Vagina (tissue), 2 donors: ENCODE measurements at places on chromosomes 13 and 19.

- H3K27ac ChIP-seq, result no peak overlapping the region
- no peaks in the 10 kb centered on the region for H3K27me3 ChIP-seq
- no peaks in the 10 kb centered on the region for H3K4me1 ChIP-seq
Measured at GRCh38 chr19:47381653-47382279, 32.7 kb downstream of the DHX34 start.

DNA sequence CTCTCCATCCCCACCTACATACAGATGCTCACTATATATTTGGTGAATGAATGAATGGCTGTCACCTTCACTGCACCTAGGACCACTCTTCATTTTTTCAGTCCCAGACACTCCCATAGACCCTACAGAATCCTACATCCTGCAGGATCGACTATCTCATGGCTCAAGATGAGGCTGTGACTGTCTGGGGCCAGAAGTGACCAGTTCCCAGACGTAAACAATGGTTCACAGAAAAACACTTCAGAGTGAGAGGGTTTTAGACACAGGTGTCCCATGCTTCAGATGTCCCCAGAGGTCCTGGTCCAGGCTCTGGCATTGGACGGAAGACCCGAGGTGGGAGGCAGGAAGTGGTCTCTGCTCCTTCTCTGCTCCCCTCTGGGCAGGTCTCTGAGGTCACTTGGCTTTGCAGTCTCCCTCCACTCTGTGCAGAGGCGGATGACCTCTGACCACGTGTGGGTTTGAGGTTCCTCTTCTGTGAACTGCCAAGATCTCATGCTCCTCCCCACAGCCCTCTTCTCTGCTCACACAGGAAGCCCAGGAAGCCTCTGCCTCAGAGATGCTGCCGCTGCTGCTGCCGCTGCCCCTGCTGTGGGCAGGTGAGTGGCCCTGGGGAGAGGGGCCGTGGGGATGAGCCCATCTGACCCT is 24.9 kb downstream of the SIGLEC7 start:
- no peak overlapping the region for H3K4me3 ChIP-seq
- H3K4me1 ChIP-seq, result no peaks in the 10 kb centered on the region
- no peaks in the 10 kb centered on the region for H3K27me3 ChIP-seq
- no peak for DNase-seq
- H3K36me3 ChIP-seq, result no peaks in the 10 kb centered on the region

- H3K27ac ChIP-seq, result no peak overlapping the region
- no peak overlapping the region for H3K4me3 ChIP-seq
- H3K27me3 ChIP-seq, result no peaks in the 10 kb centered on the region
- no peak for DNase-seq
- no peaks in the 10 kb centered on the region for H3K4me1 ChIP-seq
Measured at GRCh38 chr19:28437390-28438346, 775.3 kb downstream of the UQCRFS1 start.

DNA sequence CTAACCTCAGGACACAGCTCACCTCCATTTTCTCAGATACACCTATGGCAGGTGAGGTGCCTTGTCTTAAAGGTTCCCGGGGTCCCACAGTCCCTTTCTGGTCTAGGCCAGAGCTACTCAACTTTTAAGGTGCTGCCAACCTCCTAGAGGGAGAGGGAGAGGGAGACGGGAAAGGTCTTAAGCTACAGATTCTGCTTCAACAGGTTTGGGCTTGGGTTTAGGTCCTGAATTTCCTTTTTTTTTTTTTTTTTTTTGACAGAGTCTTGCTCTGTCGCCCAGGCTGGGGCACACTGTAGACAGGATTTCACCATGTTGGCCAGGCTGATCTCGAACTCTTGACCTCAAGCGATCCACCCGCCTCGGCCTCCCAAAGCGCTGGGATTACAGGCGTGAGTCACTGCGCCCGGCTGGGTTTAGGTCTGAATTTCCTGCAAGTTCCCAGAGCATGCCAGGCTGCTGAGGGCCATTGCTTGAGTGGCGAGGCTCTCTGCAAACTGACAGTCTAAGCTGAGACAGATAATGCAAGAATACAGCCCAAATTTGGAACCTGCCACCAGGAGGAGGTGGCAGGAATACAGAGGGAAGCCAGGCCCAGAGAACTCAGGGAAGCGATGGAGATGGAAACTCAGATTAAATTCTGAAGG is 7.8 kb upstream of the SYCN start:
- H3K27ac ChIP-seq, result no peak overlapping the region
- no peaks in the 10 kb centered on the region for H3K36me3 ChIP-seq
- H3K27me3 ChIP-seq, result no peaks in the 10 kb centered on the region
- no peak overlapping the region for H3K4me3 ChIP-seq
- no peaks in the 10 kb centered on the region for H3K4me1 ChIP-seq

- peaks cover 37% of the 10 kb centered on the region for H3K4me1 ChIP-seq
- H3K27me3 ChIP-seq, result no peaks in the 10 kb centered on the region
- no peaks in the 10 kb centered on the region for H3K36me3 ChIP-seq
- no peak for DNase-seq
- H3K27ac ChIP-seq, result no peak within 1 kb of the TSS
Measured at GRCh38 chr19:19538061-19538784, at the start of gene CILP2. Gene CILP2, plus strand, starts transcription at chr19:19538265. Its CDS starts 85 bp downstream, at chr19:19538350.

DNA sequence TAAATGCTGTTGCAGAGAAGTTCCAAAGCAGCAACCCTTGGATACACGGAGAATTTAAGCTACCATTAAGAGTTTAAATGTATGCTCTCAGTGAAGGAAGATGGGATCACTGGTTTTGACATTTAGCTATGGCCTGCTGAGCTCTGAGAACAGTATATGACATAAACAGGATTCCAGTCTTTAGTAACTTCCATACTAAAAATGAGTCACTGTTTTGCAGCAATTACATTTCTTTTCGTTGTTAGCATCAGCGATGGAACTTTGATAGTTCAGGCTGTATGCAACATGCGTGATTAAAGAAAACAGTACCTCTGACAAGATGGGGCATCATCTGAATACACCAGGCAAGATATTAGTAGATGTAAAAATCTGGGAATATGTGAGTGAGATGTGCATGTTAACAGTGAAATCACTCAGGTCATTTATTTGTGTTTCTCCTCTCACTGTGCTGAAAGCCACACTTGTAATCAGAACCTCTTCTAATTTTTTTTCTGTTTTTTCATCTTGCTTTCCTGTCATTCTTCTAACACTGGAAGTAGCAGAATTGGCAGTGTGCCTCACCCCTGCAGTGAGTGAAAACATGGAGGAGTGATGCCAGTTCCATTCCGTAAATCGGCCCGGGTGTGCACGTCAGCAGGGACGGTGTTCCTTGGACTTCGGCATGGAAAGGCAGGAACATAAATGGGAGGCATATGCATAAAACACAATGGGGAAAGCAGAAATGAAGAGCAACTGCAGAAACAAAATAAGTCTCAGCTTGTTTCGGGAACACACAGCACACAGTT is 361.5 kb downstream of the OXGR1 start:
- H3K27me3 ChIP-seq, result no peaks in the 10 kb centered on the region
- no peaks in the 10 kb centered on the region for H3K4me1 ChIP-seq
- DNase-seq, result no peak

DNA sequence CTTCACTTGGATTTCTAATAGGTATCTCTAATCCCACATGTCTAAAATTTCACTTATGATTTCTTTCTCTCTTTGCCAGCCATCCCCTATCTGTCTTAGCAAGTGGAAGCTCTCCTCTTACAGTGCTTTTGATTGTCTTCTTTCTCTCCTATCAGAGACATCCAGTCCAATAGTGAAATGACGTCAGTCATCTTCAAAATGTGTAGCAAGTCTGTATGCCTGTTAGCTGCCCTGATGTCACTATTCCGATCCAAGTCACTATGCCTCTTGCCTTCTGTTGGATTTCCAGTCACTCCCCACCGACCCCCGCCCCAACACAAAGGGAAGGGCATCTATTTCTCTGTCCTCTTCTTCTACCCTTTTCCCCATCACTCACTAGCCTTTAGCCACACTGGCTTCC is 96.4 kb downstream of the WASF3 start:
- no peaks in the 10 kb centered on the region for H3K27me3 ChIP-seq
- no peak for DNase-seq
- no peak overlapping the region for H3K4me3 ChIP-seq
- no peaks in the 10 kb centered on the region for H3K4me1 ChIP-seq

GRCh38 chr13:98664510-98664909 is 87.6 kb upstream of the STK24 start:
- no peaks in the 10 kb centered on the region for H3K36me3 ChIP-seq
- no peak for DNase-seq
- H3K4me3 ChIP-seq, result no peak overlapping the region
- no peaks in the 10 kb centered on the region for H3K27me3 ChIP-seq

- no peak overlapping the region for H3K27ac ChIP-seq
- no peaks in the 10 kb centered on the region for H3K36me3 ChIP-seq
- no peak for DNase-seq
- no peaks in the 10 kb centered on the region for H3K4me1 ChIP-seq
- H3K27me3 ChIP-seq, result no peaks in the 10 kb centered on the region
Measured at GRCh38 chr13:99403458-99403971, 96.3 kb upstream of the GPR183 start.

GRCh38 chr19:36638862-36639510 is 27.7 kb downstream of the ZNF461 start:
- no peak overlapping the region for H3K27ac ChIP-seq
- H3K4me1 ChIP-seq, result no peaks in the 10 kb centered on the region

- H3K27me3 ChIP-seq, result no peaks in the 10 kb centered on the region
- no peak overlapping the region for H3K4me3 ChIP-seq
- H3K27ac ChIP-seq, result no peak overlapping the region
- H3K4me1 ChIP-seq, result peaks cover 22% of the 10 kb centered on the region
- no peaks in the 10 kb centered on the region for H3K36me3 ChIP-seq
Measured at GRCh38 chr13:50421473-50422130, 406.4 kb downstream of the KCNRG start.

DNA sequence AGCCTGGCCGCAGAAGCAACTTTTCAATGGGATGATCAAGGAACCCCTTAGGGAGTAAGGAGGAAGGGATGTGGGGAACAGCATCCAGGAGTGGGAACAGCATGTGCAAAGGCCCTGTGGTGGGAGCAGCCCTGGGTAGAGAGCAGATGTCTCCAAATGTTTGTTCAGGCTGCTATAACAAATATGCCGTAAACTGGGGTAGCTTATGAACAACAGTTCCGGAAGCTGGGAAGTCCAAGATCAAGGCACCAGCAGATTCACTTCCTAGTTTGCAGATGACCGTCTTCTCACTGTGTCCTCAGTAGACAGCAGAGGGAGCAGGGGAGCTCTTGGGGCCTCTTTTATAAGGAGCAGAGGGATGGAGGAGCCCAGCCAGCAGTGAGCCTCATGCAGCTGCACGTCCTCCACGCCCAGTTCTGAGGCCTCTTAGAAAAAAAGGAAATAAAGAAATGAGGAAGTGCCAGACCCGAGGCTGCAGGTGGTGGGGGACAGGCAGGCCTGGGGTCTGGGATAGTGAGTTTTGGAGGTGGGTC is 4.2 kb upstream of the LRRC25 start:
- H3K4me1 ChIP-seq, result peaks cover 6% of the 10 kb centered on the region
- DNase-seq, result no peak
- peak overlapping the region; percentile 56 for H3K27ac ChIP-seq
- H3K36me3 ChIP-seq, result no peaks in the 10 kb centered on the region
- no peak overlapping the region for H3K4me3 ChIP-seq

GRCh38 chr13:26697069-26697955 is 63.3 kb downstream of the GPR12 start:
- H3K4me1 ChIP-seq, result no peaks in the 10 kb centered on the region
- no peak for DNase-seq
- no peak overlapping the region for H3K4me3 ChIP-seq
- H3K27me3 ChIP-seq, result no peaks in the 10 kb centered on the region
- H3K27ac ChIP-seq, result no peak overlapping the region
